ENCODE measurements at places on chromosomes 1 and 21. TPM values are rescaled to one million over a fixed set of nuclear protein-coding genes. Genes with fewer than 3 reads are reported as not detected.

The FASLG gene
- 0.33 TPM for total RNA-seq

The LCE3A gene
- not detected for total RNA-seq

The AXDND1 gene
- not detected for total RNA-seq

The GJA5 gene
- total RNA-seq = 1.8 TPM

The KAZN gene
- total RNA-seq = 6.9 TPM

The LPAR3 gene
- total RNA-seq = not detected

The ENTREP3 gene
- total RNA-seq = 3.8 TPM

The GNAT2 gene
- 0.09 TPM for total RNA-seq

The S100A8 gene
- 38.4 TPM for total RNA-seq

The ZBTB8B gene
- not detected for total RNA-seq

The SLAMF1 gene
- 0.09 TPM for total RNA-seq

The C1orf87 gene
- not detected for total RNA-seq

The EXO1 gene
- 0.25 TPM for total RNA-seq
